ENCODE measurements at places on chromosomes 5 and 9.

DNA sequence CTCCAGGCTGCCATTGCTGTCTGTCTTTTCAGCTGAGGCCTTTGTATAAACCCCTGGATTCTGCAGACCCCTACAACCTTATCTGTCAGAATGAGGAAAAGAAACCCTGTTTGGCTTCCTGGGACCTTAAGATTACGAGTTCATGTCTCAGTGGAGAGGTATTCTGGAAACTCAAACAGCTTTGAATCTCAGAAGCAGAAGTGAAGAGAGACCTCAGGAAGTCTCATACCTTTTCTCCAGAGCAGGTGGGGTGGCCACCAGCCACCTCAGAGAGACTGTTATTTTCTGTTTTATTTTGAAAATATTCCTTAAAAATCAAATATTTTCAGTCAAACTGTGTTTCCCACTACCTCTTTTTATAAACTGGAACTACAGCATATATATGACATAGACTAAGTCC, 457.5 kb downstream of the TMEM232 start:
- no peak for DNase-seq

GRCh38 chr5:133897431-133897830, 71.0 kb downstream of the C5orf15 start:
- DNase-seq, result no peak

DNA sequence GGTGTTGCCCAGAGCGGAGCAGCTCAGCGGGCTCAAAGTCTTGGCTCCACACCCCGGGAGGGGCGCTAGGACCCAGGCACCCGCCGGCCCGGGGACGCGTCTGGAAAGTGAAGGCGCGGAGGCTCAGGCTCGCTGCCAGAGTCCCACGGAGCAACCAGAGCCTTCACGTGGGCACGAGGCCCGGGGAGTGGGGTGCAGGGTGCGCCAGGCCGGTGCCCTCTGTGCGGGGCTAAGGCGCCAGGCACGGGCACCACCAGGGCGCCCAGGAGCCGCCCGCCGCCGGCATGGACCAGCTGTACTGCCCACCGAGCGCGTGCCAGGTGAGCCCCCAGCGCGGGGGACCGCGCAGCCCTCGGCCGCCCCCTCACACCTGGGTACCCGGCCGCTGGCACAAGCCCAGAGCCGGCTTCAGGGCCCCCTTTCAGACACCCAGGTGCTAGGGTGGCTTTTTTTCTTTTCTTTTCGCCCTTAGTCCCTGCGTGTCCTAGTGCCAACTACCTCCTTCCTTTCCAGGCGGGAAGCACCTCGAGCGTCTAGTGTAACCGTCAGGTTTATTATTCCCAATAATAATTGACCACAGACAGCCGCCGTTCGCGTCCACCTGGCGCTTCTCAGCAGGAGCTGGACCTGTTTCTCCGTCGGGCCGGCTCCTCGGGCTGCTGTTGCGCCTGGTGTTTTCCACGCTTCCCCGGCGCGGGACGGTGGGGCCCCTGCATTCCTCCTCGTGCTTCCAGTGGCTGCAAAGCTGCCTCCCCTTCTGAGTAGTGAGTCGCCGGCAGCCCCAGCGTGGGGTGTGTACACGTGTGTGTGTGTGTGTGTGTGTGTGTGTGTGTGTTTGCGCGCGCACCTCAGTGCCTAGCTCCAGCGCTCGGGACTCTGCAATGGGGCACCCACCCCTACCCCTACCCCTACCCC, 30.1 kb upstream of the PDE8B start:
- DNase-seq, result no peak

DNA sequence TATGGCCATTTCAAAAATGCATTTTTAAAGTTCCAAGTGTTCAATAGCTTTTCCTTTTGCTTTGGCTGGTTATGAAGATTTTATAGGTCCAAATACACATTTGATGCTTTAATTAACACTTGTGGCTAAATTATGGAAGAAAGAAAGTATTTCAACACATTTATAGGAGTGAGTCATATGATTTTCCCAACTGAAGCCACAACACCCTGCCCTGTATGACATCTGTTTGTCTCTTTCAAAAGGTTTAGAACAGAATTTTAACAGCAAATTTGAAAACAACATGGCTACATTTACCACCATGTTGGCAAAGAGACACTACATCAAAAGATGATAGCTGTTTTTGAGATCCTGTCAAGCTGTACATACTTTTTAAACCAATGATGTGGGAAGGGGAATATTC, 99.4 kb downstream of the TMEM174 start:
- DNase-seq, result no peak

GRCh38 chr9:84670138-84671041, 861 bp downstream of the NTRK2 start:
- no peak for DNase-seq

DNA sequence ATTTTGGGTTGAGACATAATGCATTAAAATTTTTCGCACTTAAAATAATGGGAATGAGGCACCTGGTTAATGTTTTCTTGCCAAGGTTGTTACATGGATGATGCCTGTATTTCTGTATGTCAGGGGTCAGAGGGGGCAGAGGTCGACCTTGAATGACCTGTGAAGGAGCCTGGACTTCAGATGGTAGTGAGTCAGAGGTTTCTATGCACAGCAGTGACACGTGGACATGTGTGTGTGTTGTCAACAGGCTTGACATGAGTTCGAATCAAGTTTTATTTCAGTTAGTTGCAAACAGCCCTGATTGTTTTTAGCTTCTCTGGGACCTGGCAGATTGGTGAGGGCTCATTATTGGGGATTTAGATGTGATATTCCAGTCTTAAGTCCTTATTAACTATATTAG, 3.6 kb downstream of the IL5 start:
- DNase-seq, result no peak

GRCh38 chr9:132030626-132031325, 48.9 kb downstream of the MED27 start:
- DNase-seq, result no peak

DNA sequence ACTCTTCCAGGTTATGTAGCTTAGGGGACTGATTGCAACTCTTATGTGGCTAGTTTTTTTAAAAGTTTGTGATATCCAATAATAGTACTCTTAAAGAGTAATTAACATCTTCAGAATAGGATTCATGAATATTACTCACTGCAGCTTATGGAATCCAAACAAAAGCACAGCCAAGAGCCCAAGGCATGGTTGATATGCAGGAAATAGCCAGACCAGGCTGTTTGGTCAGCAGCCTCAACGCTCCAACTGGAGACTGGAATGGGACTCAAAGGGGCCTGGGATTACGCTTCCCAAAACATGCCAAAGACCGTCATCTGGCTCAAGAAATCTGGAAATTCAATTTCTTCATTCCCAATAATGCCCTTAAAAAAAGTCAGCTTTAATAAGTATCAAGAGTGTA, 268.6 kb downstream of the SEC61B start:
- DNase-seq, result no peak

DNA sequence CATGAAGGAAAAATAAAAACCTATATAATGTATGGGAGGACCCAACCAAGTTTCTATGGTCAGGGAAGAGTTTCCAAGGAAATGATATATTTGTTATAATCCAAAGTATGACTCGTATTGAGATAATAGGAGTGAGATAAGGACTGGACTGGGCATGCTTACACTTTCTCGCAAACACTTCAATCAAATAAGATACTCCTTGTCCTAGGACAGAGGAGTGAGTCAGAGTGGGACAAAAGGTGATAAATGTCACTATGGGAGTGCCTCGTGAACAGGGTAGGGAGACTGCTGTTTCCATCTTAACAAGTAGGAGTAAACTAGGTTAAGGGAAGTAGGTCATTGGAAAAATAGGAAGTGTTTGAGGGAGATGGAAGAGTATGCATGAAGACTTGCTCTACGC, 47.2 kb downstream of the MACIR start:
- DNase-seq, result no peak

- DNase-seq, result no peak
Observed at GRCh38 chr5:68247627-68248026, 32.1 kb downstream of the PIK3R1 start.

DNA sequence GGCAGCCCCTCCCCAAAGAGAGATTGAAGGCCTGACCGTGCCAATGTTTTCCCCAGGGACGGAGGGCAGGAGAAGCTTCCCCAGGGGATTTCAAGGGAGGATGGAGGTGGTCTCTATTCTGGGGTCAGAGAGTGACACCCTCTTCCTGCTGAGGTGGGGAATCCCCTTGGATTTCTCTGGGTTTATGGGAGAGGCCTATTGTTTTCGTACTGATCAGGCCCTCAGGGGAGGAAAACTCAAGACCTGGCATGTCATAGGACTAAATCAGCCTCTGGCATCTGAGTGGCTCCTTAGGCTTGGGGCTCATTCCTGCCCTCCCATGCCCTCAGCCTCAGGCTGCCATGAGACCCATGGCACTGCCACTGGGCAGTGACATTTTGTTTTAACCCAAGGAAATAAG, 44.6 kb downstream of the IRF1 start:
- DNase-seq, result no peak

DNA sequence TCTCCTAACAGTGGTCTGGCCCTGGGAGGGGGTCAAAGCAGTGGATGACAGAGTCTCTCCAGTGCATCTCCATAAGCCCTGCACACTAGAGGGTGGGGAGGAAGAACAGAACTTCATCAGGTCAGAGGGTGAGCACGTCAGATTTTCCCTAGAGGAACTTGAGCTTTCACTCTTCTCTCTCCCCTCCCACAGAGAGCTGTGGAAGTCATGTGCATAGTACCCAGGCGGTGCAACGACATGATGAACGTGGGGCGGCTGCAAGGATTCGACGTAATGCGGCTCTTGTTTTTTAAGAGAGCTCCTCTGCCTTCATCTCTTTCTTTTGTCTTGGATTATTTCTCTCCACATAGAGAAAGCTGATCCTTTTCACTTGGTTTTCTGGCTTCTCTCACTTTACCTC, 100.2 kb upstream of the OTULINL start:
- DNase-seq, result no peak

DNA sequence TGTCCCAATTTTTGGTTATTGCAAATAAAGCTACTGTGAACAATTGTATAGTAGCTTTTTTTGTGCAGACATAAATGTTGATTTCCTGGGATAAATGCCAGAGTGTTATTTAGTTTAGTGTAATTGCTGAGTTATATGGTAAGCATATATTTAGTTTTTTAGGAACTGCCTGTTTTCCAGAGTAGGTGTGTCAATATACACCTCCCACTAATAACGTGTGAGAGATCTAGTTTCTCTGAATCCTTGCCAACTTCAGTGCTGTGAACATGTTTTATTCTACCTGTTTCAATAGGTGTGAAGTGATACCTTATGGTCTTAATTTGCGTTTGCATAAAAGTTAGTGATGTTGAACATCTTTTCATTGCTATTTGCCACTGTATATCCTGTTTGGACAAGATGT, 9.1 kb upstream of the OR2S2 start:
- DNase-seq, result no peak

GRCh38 chr9:89362647-89363310, 44.5 kb downstream of the SECISBP2 start:
- no peak for DNase-seq

DNA sequence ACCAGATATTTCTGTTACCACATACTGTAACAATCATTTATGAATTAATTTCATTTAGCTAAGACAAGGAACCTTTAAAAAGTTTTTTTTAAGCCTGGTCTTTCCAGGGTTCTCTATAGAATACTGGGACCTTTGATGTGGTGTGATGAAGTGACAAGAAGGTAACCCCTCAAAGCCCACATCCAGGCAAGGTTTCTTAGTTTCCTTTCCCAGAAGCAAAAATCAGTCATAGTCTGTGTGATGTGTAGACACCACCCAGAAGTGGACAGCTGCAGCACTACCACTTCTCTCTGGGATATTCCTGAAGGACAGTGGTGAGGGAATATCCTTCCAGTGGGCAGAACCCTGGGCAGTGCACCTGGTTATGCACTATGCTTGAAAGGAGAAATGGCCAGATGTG, 115.6 kb downstream of the TTC39B start:
- no peak for DNase-seq

DNA sequence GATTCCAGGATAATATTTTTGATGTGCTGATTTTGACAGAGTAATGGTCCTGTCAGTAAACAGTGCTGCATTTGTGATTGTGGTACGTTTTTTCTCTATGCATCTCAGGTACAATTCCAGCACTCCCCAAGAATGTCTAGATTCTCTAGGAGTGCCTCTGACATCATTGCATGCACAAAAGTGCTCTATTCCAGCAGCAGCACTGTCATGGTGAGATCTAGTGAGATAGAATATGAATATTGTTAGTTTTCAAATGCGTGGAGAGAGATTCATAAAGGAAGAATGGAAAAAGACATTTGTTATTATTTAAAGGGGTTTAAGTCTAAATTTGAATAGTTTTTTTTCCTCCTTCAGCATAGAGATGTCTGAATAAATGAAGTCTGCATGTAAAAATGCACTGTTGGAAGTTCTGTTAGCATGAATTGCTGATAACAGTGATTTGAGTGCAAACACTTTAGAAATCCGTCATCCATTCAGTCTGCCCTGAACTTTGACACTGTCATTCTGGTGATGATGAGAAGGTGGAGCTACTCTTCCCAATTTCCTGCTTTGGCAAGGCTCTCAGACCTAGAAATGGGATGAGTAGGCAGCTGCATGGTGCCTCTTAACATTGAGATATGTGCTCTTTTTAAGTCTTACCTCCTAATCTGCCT, 84.6 kb downstream of the GAPVD1 start:
- no peak for DNase-seq

GRCh38 chr5:133797167-133797566, 171.3 kb downstream of the C5orf15 start:
- no peak for DNase-seq

GRCh38 chr5:151686674-151687407, at the start of gene SPARC:
TSS of gene SPARC (minus strand) at chr5:151686915. CDS start at chr5:151676188, 10,727 bp downstream.
- no peak for DNase-seq

DNA sequence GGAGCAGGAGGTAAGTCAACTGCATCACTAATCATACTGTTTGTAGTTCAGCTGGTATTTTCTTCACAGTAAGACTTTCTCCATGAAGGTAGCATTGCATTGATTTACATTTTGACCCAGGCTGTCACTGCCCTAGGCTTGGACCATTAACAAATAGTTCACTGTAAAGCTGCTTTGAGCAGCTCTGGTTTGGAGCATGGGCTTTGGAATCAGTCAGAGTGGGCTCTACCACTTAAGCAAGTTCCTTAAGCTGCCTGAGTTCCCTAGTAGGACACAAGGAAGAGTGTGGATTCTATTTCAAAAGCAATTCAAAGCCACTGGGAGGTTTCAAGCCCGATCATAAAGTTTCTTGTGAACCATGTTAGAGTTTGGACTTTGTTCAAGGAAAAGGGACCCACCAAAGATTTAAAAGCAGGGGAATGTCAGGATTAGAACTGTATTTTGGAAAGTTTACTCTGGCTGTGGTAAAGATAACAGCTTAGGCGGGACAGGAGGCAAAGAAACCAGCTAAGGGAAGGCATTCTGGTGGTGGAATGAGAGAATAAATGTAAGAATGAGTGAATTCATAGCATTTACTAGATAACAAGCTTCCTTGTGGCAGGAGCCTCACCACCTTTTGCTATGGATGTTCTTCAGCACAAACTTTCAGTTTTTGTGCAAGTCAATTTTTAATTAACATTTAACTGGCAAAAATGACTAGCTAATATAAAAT, 12.3 kb upstream of the PANK3 start:
- DNase-seq, result no peak

GRCh38 chr5:127840198-127840524, 137.0 kb downstream of the CCDC192 start:
- DNase-seq, result no peak

GRCh38 chr9:38422555-38423260, 1.5 kb downstream of the IGFBPL1 start:
- no peak for DNase-seq

GRCh38 chr5:152864447-152864846, 459.4 kb upstream of the NMUR2 start:
- DNase-seq, result no peak

GRCh38 chr5:135127439-135128240, 93.6 kb upstream of the PITX1 start:
- DNase-seq, result no peak

GRCh38 chr9:37801287-37801850, 772 bp downstream of the DCAF10 start:
- no peak for DNase-seq
